CD4-positive, alpha-beta T cell treated with Interleukin-2 at 100 ng/mL for 4 hours (primary cell): ENCODE measurements at places on chromosomes 7 and 10.

DNA sequence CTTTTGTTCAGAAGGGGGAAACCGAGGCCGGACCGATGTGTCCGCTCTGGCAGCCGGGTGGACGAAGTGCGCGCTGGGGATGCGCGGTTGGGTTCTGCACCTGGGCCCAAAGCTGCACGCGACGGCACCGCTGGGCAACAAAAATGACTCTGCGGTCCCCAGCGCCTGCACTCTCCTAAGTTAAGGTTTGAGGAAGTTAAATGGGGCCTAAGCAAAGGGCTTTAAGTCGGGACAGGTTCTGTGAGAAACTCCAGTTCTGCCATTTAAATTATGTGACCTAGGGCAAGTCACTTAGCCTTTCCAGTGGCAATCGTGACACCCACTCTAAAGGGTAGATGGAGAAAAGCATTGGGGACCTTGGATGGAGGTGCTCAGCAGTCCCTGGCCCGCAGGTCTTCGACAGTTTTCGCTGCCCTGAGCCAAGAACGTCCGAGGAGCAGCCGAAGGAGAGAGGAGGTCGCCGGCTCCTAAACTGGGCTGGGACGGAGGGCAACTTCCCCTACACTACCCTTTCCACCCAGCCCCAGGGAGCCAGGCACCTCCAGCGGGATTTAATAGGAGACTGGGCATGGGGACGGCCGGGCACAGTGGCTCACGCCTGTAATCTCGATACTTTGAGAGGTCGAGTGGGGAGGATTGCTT, 534 bp upstream of the ACBD5 start:
- no peak for DNase-seq

- no peak for DNase-seq
Measured at GRCh38 chr10:101495324-101495925, 92.6 kb downstream of the POLL start.

DNA sequence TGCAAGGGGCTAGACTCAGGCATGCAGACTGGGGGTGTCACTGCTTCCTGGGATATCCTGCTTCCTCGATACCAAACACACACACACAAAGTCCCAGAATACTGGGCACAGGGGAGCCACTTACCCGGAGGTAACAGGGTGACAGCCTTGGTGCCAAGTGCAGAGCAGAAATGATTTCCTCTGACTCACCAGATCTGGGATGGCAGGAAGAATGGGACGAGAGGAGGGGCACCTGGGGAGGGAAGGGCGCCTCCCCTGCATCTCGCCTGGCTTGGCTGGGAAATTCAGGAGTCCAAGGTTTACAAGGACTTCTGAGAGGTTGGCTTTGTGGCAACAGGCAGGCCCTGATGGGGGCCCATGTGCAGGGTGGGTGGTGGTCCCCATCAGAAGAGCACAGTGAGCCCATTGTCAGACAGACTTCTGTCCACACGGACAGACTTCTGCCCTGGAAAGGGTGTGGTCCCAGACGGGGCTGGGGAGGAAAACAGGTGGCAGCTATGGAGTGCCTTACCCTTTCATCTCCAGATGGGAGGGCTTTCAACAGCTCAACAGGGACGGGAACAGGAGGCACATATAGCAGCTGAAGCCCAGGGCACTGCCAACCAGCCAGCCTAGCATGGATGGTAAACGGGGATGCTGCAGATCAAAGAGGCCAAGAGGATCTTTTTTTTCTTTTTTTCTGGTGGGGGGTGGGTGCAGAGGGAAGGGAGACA, 9.7 kb upstream of the CCL24 start:
- no peak for DNase-seq

GRCh38 chr10:16049782-16050181, 189.5 kb upstream of the MINDY3 start:
- no peak for DNase-seq

- DNase-seq: no peak
Measured at GRCh38 chr10:99534939-99535763, 2.4 kb downstream of the NKX2-3 start.

DNA sequence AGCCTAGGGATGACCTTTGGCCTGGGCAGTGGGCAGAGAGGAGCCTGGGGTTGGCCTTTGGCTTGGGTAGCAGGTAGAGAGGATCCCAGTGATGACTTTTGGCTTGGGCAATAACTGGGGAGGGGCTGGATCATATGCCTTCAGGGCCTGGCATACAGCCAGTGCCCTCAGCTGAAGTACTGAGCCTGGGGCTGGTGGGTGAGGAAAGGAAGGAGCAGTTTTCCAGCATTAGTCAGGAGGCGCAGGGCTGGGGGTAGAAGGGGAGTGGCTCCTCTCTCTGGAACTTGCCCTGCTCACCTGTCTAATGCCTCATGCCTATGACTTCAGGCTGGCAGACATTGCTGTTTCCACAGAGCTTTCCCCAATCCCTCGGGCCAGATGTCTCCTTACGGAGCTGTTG, 15.2 kb upstream of the COMTD1 start:
- no peak for DNase-seq

- DNase-seq: no peak
Measured at GRCh38 chr7:877312-878232, 1.2 kb downstream of the GET4 start.

GRCh38 chr7:80829527-80829926, 89.3 kb downstream of the SEMA3C start:
- no peak for DNase-seq

GRCh38 chr7:22269963-22270362, 87.0 kb downstream of the RAPGEF5 start:
- no peak for DNase-seq

DNA sequence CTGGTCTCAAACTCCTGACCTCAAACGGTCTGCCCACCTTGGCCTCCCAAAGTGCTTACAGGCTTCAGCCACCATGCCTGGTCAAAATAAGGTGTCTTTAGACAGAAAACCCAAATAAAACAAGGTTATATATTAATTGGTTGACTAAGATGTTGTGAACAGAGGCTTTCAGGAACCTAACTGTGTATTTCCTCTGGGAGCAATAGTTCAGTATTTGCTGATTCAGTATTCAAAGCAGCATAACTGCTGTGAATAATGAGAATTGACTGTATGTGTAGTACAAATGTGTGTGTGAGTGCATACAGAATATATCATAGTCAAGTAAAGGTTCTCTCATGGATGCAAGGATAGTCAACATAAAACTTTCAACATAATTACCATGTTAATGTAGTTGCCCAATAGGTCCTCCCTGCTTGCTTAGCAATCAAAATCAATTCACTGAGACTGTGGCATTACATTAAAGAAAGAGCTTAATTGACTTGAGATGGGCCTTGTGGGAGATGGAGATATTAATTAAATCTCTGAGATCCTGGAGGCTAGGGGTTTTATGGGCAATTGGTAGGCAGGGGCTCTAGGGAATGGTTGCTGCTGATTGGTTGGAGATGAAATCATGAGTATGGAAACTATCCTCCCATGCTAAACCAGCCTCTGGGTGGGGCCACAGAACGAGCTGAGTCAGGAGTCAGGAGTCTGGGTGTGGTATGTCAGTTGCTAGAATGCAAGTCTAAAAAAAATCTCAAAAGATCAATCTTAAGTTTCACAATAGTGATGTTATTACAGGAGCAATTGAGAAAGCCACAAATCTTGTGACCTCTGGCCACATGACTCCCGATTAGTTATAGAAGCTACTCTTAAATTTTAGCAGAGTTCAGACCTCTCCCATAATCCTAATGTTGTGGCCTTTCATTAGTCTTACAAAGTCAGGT, 162.7 kb downstream of the AKR1D1 start:
- no peak for DNase-seq

- DNase-seq: no peak
Measured at GRCh38 chr7:30086529-30086928, 48.3 kb upstream of the MTURN start.

DNA sequence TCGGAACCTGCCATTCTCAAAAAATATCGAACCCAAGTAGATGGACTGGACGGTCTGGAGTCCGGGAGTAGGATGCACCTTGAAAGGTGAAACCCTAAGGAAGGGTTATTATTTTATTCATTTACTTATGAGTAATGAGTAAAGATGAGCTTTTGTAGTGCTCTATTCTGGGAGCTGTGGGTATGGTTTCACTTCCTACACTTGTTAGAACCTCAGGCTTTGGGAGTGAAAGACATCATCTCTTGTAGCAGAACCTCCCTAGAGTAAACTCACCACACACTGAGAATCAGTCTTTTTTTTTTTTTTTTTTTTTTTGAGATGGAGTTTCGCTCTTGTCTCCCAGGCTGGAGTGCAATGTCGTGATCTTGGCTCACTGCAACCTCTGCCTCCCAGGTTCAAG, 389.4 kb upstream of the AUTS2 start:
- no peak for DNase-seq

DNA sequence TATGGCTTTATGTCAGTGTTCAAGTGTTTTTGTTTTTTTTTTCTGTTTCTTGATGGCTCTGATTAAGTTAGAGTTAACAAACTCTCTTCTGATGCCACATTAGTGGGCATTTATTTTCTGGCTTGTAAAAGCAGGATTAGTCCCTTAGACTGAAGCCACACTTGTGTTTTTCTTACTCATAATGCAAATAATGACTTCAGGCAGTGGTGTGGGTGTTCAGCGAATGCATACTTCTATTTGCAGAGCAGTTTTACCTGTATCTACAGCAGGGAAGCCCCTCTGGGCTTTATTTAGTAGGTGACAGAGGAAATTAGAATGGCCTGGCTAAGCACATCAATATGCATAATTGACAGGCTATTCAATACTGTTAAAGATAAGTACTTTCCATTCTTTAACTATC, 79.9 kb downstream of the CNNM2 start:
- no peak for DNase-seq
